WERI-Rb-1 (cell line): ENCODE measurements at places on chromosomes 4 and X.

DNA sequence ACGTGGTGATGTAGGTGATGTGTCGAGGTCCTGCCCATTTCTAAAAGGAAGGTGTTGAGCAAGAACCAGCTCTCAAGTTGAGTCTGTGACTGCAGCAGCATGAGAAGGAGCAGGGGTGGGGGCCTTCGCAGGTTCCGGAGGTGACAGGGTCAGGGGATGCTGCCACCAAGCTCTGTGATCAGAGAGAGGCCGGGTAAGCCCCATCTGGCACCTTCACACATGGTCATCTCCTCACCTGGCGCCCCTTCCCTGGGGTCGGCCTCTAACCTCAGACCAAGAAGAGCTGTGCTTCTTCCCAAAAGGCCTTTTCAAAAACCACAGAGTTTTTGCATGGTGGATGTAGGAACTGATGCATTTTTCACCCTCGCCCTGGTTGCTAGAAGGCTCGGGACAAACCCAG, 137.6 kb downstream of the CPZ start:
- DNase-seq: no peak

- DNase-seq: no peak
Measured at GRCh38 chr4:124432500-124432899, 280.0 kb downstream of the ANKRD50 start.

- no peak for DNase-seq
Measured at GRCh38 chr4:184821242-184821641, 4.5 kb downstream of the ACSL1 start.

DNA sequence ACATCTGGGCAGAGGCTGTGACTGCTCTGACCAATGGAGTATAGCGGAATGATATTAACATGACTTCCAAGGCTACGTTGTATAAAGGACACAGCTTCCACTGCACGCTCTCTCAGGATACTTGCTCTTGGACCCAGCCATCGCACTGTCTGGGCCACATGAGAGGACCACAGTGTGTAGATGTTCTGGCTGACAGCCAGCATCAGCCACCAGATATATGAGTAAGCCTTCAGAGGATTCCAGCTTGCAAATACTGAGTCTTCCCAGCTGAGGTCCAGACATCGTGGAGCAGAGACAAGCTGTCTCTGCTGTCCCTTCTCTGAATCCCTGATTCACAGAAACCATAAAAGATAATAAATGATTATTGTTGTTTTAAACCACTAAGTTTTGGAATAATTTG, 146.8 kb upstream of the USP9X start:
- no peak for DNase-seq

DNA sequence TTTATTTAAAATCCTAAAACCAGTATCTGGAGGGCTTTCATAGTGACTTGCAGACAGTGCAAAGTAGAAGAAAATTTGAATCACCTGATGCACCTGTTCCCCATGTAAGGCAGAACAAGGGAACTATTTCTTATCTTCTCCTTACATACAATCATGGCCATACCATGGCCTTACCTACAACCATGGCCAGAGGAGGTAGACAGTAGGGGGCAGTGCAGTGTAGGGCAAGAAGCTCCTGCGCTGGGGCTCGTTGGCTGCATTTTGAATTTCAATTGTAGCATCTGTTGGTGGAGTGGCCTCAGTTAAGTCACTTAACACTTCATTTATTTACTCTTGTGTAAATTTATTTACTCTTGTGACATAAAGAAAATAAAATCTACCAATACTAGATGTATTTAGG, 33.0 kb downstream of the GALNTL6 start:
- peak; percentile 90 for DNase-seq

DNA sequence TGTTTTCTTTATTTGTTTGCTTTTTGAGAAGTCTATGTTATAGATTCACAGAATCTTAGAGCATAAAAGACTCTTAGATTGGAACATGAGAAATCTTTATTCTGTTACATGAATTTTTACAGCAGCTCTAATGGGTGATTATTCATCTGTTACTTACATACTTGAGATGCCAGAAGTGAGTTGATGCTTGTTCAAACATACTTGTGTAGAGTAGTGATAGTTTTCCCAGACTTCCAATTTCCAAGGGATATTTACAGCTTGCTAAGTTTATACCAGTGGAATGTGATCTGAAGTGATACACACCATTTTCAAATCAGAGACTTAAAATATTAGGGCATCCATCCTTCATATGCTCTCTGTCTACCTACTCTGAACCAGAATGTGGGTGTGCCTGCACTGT, 252.9 kb upstream of the SMIM31 start:
- no peak for DNase-seq

- DNase-seq: no peak
Measured at GRCh38 chrX:29890646-29891200, 324.6 kb upstream of the MAGEB2 start.
